NT2/D1 (cell line): ENCODE measurements at places on chromosomes 11 and 22.
A peak's percentile ranks its signal among the peaks of the same experiment; 100 is the strongest.

GRCh38 chr11:71080239-71081097 lies 171.9 kb downstream of the SHANK2 start:
- DNase-seq = peak; percentile 90

DNA sequence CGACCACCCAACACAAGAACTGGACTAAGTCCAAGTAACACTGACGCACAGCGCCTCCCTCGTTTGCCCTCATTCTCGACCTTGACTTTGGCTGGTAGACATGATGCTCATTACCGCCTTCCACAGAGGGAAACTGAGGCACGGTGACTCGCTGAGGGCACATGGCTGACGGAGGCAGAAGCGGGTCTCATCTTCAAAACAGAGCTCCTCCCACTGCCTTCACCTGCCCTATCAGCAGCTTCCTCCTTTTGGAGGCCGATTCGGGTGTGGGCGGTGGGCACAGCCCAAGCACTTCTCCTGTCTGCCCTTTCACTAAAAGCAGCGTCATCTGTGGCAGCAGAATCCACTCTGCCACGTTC lies 2.0 kb upstream of the KMT5B start:
- DNase-seq = no peak

DNA sequence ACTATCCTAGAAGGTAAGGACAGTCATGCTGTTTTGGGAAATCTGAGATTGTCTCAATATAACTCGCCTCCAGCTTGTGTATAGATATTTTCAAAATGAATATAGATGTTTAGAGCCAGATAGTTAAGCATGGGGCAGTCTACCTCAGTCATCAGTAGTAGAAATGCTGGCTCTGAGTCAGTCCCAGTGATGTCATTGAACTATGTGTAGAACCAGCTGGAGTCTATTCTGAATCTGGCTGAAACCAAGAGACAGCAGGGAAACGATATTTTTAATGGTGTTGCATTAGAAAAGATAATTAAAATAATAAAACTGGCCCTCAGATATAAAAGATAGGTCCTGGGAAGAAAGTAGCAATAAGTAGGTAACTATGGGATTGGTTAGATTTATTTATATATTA lies 25.9 kb downstream of the PIWIL4 start:
- DNase-seq = no peak

DNA sequence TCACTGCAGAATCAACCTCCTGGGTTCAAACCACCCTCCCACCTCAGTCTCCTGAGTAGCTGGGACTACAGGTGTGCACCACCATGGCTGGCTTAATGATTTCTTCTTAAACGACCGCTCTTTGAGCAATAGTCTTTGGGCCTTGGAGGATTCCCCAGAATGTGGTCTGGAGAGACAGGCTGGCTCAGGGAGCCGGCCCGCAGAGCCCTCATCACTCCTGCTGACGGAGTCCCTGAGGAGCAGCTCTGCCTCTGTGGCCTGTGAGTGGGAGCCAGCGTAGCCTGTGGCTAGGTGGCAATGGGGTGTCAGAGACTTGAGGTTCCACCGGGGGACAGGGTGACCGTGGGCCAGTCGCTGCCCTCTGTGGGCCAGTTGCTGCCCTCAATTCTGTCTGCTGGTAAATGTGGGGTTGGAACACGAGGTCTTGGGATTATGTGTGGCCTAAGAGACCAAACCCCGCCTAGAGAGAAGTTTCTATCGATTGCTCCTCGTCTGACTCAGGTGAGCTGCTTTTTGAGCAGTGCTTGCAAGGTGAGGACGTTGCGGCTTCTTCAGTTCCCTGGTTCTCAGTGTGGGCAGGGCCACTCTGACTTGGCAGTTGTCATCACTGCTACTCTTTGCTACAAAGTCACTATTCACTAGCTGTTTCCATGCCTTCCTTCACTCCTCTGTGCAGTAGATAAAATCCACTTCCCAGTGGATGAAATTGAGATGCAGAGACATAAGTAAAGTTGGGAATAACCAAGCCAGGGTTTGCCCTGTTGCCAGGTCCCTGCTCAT lies 124.8 kb upstream of the NECTIN1 start:
- DNase-seq = no peak

GRCh38 chr11:35365961-35366360 lies 53.4 kb downstream of the SLC1A2 start:
- no peak for DNase-seq

DNA sequence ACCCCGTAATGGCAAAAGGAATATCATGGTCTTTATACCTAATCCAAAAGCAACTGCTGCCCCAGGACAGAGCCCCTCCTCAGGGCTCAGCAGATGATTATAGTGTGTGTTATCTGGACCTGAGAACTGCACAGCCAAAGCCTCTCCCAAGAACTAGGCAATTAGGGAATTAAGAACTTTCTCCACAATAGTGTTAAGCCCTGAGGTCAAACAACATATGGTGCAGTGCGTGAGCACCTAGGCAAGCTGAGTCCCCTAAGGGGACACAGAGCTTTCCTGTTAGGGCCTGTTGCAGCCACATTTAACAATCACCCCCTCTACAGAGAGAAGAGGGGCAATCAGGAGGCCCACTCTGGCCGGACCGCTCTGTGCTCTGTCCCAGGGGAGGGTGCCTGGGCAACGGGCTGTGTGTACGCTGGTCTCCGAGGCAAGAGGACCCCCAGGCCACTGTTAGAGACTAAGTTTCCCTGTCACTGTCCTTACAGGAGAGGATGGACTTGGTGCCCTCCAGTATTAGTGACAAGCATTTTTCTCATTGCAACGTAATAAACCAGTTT lies 1.4 kb upstream of the KCNJ5 start:
- DNase-seq = no peak

GRCh38 chr22:24772493-24773220 lies 1.9 kb downstream of the PIWIL3 start:
- peak; percentile 74 for DNase-seq

DNA sequence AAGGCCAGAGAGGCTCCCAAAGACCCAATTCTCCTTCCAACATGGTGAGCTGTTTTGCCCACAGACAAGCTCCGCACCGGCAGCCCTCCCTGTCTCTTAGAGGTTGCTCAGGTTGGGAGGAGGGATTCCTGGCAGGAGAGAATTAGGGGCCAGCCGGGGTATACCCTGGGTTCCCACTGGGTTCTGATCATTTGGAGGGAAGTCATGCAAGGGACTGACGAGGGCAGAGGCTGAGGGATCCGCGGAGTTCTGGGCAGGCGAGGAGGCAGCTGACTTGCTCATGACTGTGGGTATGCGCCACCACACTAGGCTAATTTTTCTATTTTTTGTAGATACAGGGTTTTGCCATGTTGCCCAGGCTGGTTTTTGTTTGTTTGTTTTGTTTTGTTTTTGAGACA lies 4.6 kb downstream of the ST3GAL4 start:
- no peak for DNase-seq

GRCh38 chr22:48574776-48575617 lies 1252.7 kb downstream of the BRD1 start:
- peak; percentile 55 for DNase-seq

- DNase-seq = no peak
Measured at GRCh38 chr11:130128626-130129025, 31.0 kb upstream of the ST14 start.

GRCh38 chr22:33923660-33924246 lies 3.5 kb upstream of the LARGE1 start:
- peak; percentile 76 for DNase-seq

GRCh38 chr11:97641988-97642387 lies 1252.2 kb downstream of the JRKL start:
- no peak for DNase-seq

- no peak for DNase-seq
Measured at GRCh38 chr22:18983120-18983651, 47.1 kb upstream of the PRODH start.

- DNase-seq = no peak
Measured at GRCh38 chr22:17087498-17088131, 2.8 kb downstream of the IL17RA start.

DNA sequence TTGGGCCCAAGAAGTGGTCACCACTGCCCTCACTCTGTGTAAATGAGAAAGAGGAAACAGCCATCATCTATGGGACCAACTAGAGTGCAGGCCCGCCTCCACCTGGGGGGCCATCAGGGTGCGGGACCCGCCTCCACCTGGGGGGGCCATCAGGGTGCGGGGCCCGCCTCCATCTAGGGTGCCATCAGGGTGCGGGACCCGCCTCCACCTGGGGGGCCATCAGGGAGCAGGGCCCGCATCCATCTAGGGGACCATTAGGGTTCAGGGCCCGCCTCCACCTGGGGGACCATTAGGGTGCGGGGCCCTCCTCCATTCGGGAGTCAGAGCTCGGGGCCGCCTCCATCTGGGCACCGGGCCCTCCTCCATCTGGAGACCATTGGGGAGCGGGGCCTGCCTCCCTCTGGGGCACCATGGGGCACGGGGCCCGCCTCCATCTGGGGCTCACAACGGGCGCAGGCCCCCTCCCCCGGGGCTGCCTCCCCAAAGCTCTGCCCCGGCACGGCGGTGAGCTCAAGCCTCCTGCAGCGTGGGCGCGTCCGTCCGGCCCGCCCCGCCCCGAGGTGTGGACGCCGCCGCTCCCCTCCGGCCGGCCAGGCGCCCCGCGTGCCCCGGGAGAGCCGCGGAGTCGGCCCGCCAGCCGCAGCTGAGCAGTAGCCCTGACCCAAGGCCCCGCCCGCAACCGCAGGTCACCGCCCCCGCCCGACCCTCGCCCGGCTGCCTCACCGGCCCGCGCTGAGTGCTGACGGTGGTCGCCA lies 512 bp downstream of the TOLLIP start:
- no peak for DNase-seq

DNA sequence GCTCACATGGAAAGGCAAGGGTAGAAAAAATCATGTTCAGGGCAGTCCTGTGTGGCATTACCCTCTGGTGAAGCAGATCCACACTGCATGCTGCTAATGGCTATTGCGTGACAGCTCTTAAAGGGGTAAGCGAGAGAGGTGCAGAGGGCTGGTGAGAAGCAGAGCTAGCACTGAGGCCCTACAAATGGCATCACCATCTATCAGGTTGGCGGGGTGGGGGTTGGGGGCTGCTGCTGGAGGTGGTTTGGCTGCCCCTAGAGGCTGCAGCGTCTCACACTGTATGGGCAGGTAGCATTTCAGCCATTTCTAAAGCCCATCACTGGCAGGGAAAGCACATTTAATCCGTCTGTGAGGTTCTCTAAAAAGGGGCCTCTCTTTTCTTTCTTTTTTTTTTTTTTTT lies 16.9 kb upstream of the TMA7B start:
- DNase-seq = no peak

- no peak for DNase-seq
Measured at GRCh38 chr22:30668386-30668710, 673 bp upstream of the DUSP18 start.

DNA sequence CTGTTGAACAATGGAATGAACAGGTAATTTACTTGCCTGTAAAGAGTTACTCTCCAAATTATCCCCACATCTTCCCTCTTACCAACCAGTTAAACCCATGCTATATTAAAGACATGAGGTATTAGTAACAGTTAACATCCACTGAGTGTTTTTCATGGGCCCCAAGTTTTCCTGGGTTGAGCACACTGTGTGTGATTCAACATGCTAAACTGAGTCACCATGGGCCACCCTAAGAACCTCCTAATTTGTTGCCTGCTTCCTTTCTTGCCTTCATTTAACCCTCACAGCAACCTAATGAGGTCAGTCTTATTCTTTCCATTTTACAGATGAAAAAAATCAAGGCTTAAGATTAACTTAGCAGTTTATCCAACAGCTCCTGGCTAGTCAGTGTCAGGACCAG lies 51.0 kb downstream of the GALNT18 start:
- DNase-seq = no peak

DNA sequence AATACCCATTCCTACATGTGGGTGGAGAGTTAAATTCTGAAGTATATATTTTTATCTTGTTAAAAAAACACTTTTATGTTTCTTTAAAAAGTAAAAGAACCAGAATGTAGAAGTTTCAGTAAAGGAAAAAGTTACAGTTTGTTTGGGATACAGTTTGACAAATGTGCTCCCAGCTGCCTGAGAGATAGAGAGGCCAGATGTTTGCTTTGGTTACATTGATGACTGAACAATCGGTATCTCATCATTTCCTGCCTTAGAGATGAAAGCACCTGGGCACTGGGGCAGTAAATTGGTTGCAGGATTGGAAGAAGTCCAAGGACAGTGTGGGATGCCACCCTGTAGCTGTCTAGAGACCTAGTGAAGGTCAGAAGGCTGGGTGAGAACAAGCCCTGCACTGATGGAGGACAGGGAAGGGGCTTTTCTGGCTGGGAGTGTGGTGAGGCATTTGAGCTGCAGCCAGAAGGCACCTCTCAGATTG lies 16.6 kb downstream of the MED15 start:
- DNase-seq = no peak

DNA sequence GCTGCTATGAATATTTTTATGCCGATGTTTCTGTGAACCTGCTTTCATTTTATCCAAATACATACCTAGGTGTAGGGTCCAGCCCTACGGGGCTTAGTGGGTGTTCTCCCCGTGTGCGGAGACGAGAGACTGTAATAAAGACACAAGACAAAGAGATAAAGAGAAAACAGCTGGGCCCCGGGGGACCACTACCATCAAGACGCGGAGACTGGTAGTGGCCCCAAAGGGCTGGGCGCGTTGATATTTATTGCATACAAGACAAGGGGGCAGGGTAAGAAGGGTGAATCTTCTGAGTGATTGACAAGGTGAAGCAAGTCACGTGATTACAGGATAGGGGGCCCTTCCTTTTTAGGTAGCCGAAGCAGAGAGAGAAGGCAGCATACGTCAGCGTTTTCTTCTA lies 920.1 kb downstream of the BRD1 start:
- no peak for DNase-seq

DNA sequence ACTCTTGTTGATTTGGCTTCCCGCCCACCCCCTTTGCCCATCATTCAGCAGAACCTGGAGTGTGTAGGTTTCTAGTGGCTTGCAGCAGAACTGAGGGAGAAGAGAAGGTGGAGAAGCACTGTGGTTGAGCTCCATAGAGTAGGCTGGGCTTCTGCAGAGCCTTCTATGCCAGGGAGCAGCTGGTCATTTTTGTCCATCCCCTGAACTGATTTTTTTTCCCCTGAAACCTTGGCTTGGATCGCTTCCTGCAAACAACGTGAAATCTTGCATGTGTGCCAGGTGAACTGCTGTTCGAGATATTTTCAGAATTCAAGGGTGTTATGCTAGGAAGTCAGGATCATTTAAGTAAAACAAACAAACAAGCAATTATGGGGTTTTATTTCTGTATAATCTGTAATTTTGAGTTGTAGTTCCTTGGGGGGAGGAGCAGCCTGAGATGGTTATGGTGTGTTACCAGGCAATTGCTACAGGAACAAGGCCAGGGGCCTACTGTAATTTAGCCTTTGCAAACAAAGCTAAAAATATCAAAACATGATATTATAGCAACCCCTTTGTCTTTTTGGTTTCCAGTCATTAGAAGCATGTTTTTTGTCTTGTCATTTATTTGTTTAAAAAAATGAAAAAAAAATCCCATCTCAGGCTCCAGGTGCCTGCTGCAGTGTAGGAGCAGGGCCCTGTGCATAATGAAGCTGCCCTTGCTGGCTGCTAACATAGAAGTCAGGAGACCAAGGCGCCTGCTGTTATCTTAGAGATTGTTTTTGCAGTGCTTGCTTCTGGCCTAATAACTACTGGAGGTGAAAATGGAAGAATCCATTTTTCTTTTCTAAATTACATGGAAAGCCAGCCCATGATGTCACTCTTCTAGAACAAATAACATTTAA lies 152.4 kb upstream of the TTC12 start:
- DNase-seq = no peak
